ENCODE measurements at places on chromosomes 7 and 10. TPM values are rescaled to one million over a fixed set of nuclear protein-coding genes. Genes with fewer than 3 reads are reported as not detected.
A peak's percentile ranks its signal among the peaks of the same experiment; 100 is the strongest.

GRCh38 chr7:70694434-70694970, 437.4 kb upstream of the GALNT17 start:
- DNase-seq: peak; percentile 51
- H3K4me3 ChIP-seq: peak overlapping the region; percentile 29
- H3K36me3 ChIP-seq: no peaks in the 10 kb centered on the region
- H3K27ac ChIP-seq: peak overlapping the region; percentile 40

- H3K4me1 ChIP-seq: peaks cover 8% of the 10 kb centered on the region
- H3K4me3 ChIP-seq: no peak overlapping the region
- no peak for DNase-seq
- peaks cover 29% of the 10 kb centered on the region for H3K27me3 ChIP-seq
These were observed 4.6 kb upstream of the ADRA2A start for GRCh38 chr10:111072232-111072631.

DNA sequence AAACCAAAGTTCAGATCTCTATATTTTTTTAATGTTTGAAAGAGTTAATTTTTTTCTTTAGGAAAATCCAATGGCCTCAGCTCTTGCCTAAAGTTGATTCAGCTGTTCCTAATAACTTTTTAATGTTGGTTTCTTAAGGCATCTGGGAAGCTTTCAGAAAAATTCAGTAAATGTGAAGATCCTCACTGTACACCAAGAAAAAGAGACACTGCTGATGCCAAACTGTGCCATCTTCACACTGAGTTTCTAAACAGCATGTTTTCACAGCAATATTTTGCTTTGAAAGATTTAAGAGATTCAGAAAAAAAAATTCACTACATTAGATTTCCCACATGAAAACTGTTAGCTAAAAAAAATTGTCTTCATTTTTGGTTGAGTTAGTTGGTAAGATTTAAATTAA, 249.4 kb downstream of the NEBL start:
- no peak for DNase-seq
- no peak overlapping the region for H3K4me3 ChIP-seq
- H3K27ac ChIP-seq: no peak overlapping the region
- H3K36me3 ChIP-seq: no peaks in the 10 kb centered on the region

- no peak overlapping the region for H3K27ac ChIP-seq
- no peaks in the 10 kb centered on the region for H3K27me3 ChIP-seq
- no peak overlapping the region for H3K4me3 ChIP-seq
- DNase-seq: no peak
- no peaks in the 10 kb centered on the region for H3K36me3 ChIP-seq
These were observed 231.9 kb downstream of the MAD1L1 start for GRCh38 chr7:2000746-2001321.

GRCh38 chr10:33859319-33860022, 525.0 kb upstream of the NRP1 start:
- no peaks in the 10 kb centered on the region for H3K27me3 ChIP-seq
- no peak overlapping the region for H3K4me3 ChIP-seq
- no peak for DNase-seq
- H3K36me3 ChIP-seq: no peaks in the 10 kb centered on the region
- no peaks in the 10 kb centered on the region for H3K4me1 ChIP-seq

DNA sequence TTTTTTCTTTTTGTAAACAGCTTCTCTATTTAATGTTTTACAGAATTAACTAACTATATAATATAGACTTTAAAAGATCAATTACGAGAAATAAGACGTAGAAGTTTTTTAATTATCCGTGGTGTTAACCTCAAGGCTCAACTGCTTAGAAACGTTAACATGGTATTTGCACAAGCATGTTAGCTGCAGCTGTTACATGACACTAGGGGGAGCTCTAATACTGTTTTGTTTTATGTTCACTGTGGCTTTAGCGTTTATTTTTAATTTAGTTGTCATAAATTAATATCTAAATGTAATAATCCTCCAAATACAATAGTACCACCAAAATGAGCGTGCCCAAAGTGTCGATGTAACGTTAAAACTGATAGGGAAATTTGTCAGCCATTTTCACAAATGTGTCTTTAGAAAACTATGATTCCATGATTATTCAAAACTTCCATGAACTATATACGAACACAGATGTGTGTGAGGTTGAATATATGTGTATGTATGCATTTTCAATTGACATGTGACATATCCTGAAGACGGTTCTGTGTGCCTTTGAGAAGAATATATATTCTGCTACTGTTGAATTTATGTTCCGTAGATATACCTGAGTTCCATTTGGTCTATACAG, 828.8 kb upstream of the MBL2 start:
- DNase-seq: no peak
- no peaks in the 10 kb centered on the region for H3K27me3 ChIP-seq
- no peak overlapping the region for H3K27ac ChIP-seq
- no peaks in the 10 kb centered on the region for H3K4me1 ChIP-seq
- H3K4me3 ChIP-seq: no peak overlapping the region
- no peaks in the 10 kb centered on the region for H3K36me3 ChIP-seq

DNA sequence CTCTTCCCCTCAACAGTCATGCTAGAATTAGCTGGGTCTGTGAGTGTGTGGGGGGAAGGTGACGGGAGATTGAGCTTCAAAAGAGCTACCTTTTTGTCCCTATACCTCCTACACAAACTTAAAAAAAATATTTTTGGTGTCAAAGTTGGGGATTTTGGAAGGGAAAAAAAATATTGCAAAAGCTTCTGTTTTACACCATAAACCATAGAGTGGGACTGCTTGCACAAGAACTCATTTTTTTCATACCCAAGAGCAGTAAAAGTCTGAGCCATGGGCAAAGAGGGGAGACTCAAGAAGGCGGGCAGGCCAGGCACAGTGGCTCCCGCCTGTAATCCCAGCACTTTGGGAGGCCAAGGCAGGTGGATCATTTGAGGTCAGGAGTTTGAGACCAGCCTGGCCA, 9.4 kb upstream of the ZDHHC4 start:
- no peak overlapping the region for H3K27ac ChIP-seq
- no peak overlapping the region for H3K4me3 ChIP-seq

Gene NACAD
- total RNA-seq: not detected

Gene MUC3A
- not detected for total RNA-seq

Gene MUC12
- not detected for total RNA-seq

Gene SPDYE6
- not detected for total RNA-seq
